ENCODE measurements at places on chromosomes 7 and 10.
A peak's percentile ranks its signal among the peaks of the same experiment; 100 is the strongest.

- DNase-seq: no peak
Measured at GRCh38 chr10:58886406-58886805, 290.0 kb upstream of the PHYHIPL start.

- DNase-seq: no peak
Measured at GRCh38 chr7:37206192-37206591, 242.5 kb downstream of the ELMO1 start.

DNA sequence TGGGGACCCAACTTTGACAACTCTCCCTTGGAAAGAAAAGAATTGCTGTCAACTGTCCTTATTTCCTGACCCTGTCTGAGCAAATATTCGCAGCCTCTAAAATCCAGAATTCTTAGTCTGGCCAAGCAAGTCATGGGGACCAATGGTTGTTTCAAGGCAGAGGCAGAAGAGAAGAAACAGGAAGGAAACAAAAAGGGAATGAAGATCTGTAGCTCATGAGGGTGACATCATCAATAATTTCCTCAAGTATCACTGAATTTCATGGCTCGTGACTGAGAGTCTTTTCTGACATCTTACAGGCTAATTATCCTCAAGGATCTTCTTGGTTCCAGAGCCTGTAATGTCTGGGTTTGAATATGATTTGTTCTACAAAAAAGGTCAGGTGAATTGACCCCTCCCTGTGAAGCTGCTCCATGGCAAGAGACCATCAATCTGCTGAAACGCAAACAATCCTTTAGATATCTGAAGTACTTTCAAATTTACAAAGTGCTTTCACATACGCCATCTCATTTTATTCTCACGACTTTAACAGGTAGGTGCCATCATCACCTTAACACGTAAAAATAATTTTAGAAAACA lies 5.8 kb downstream of the CDK6 start:
- DNase-seq: no peak

DNA sequence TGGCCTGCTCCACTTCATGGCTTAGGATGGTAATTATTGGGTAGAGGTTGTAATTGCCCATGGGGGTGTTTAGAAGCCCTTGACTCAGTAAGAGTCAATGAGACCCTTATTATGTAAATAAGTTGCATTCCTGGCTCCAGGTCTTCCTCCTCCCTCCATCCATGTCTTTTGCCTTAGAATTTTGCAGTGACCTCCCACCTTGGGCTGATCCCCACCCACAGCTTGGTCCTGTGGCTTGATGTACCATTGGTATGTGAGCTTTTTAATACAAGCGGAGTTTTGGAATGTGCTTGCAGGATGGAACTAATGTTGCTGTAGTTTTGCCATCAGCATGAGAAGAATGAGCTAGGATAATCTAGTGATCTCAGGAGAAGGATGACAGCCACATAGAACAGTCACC lies 73.2 kb upstream of the DGKI start:
- DNase-seq: no peak

- DNase-seq: no peak
Measured at GRCh38 chr10:132129431-132129830, 57.3 kb upstream of the DPYSL4 start.

- DNase-seq: no peak
Measured at GRCh38 chr7:18200266-18200665, 172.6 kb upstream of the PRPS1L1 start.

DNA sequence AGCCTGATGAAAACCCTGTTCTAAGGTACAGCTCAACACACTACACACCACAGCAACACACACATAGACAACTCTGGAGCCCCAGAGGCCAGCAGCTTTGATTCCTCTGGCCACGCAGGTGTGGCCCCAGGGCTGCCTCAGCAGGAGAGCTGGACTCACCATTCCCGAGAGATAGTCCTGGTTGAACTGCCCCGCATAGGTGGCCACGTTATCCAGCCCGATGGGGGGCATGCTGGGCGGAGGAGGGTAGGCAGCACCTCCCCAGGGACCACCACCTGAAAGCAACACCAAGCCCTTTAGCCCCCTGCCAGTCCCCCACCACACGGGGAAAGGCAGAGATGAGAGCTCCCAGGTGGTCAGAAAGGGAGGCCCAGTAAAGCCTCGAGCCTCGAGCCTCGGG lies 34.7 kb downstream of the ANXA11 start:
- no peak for DNase-seq

DNA sequence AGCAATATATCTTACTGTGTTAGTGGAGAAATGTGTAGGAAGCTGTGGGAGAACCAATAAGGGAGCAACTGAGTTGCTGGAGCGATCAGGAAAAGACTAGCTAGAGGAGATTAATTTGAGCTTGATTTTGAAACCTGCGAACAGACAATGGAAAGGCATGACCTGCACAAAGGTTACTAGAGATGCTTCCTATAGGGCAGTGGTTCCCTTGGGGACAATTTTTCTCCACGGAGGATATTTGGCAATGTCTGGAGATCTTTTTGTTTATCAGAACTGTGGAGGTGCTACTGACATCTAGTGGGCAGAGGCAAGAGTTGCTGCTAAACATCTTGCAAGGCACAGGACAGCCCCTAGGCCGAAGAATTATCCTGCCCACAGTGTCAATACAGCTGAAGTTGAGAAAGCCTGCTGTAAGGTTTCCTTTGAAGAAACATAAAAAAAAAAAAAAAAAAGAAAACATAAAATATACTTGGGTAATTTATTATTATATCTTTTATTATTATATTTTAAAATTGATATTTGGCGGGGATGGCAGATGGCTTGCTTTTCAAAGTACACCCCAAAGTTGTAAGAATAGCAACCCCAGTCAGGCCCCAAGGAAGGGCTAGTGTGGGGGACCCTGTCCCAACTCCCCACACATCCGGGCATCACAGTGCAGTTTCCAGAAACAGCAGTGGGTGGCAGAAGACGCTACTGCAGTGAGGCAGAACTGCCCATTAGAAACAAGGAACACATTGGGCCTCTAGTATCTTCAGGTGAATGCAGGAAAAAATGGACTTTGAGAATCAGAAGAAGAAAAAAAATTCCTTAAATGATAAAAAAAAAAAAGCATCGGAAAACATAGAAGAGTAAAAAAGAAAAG lies 481.6 kb downstream of the SH2D4B start:
- DNase-seq: peak; percentile 11

GRCh38 chr7:44134943-44135628 lies 6.0 kb downstream of the MYL7 start:
- DNase-seq: no peak

DNA sequence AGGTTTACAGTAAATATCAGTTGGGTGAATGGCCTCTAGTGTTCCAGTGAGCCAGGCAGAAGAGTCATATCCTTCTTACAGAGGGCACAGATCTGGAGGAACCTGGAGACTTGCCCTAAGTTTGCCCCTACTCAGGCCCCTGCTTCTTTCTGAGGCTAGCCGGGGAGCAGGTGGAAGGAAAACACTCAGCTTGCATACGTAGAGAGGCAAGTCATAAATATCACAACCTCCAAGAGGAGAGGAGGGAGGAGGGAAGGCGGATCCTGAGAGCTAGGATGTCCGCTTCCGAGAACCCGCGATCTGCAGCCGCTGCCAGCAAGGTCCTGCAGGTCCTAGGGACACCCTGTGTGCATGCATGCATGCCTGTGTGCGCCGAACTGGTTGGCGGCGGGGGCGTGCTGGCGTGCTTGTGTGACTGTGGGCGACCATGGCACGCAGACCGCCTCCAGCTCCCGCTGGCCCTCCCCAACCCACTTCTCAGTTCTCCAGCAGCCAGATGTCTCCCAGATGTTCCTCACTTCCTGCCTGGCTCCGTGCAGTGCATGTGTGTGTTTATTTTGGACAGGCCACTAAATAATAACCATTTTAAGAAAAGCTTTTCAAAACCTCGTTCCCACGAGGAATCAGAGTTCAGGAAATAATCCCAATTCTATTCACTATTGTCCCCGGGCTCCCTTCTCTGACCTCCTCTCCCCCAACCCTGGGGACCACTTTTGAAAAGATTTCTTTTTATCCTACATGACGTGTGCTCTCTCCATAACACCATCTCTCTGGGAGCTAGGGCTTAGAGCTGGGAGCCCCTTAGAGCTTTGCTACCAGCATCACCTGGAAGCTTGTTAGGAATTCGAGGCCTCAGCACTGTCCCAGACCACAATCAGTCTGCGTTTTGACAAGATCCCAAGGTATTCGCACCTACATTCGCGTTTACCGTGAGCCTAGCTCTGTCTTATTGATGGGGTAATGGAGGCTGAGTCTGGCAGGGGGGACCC lies 32.4 kb downstream of the UNC5B start:
- no peak for DNase-seq

- DNase-seq: no peak
Measured at GRCh38 chr7:36308031-36308430, 81.6 kb upstream of the ANLN start.

GRCh38 chr10:3568392-3568791 lies 216.6 kb downstream of the KLF6 start:
- no peak for DNase-seq

DNA sequence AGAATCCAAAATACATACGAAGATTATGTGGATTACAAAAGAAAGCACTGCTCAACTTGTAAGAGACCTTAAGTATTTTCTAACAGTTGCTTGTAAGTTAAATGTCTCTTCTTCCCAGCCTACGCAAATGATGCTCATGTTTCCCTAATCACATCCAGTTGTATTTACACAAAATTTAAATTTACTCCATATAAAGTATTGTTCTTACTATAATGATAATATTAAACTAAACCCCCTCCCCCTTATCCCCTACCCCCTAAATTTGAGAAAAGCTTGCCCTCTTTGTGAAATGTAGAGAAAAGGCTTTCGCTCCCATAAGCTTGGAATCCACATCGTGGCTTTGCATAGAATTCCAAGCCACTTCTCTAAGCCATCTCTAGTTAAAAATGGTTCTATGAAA lies 29.4 kb downstream of the ANKMY2 start:
- no peak for DNase-seq

- no peak for DNase-seq
Measured at GRCh38 chr7:148332191-148333186, 258.1 kb upstream of the C7orf33 start.

DNA sequence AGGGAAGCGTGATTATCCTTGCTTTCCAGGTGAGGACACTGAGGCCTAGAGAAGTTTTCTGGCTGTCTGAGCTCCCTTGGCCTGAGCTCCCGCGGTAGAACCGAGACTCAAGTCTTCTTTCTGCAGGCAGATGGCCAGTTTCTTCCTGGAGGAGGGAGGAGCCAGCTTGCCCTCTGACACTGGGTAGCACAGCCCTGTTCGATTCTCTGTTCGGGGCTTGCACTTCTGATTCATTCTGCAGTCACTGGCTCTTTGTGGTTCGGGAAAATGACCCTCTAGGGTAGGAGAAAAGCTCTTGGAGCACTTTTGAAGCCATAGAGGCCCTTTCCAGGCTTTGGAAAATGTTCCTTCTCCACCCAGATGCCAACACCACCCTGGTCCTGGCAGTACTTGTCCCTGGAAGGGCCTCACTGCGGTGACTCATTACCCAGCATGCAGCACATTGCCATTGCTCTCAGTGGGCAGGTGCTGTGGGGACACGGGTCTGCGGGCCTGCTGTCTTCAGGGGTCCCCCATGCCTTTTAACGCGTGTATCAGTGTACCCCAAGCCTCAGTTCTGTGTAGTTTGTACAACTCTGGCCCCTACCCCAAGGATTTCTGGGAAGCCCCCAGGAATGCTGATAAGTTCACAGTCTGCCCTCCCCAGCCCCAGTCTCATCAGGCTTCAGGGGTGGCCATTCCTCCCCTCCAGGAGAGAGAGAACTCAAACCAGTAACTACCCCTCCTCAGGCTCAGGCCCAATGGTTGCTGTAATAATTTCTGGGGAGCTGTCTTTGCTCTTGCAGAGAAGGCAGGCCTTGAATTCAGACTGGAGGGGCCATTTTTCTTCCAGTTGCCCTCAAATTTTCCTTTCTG lies 11.9 kb downstream of the CHST3 start:
- DNase-seq: no peak

DNA sequence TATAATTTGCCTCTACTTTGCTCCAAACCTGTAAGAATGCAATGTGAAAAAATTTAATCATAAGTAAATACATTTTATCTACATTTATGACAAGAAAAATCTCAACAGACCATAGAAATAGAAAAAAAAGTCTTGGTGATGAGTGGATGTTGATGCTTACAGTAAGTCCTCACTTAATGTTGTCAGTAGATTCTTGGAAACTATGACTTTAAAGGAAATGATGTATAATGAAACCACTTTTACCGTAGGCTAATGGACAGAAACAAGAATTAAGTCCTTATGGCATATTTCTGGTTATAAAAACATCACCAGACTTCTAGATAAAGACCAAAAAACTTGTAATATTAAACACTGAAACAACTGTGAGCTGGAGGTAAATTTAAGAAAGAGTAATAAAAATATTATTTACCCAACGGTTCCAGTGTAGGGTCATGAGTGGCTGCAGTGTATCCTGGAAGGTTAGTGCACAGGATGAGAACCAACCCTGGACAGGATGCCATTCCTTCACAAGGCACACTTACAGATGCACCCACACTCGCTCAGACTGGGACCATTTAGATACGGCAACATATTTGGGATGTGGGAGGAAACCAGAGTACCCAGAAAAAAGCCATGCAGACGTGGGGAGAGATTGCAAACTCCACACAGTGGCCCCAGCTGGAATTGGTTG lies 76.3 kb downstream of the GLCCI1 start:
- DNase-seq: no peak

GRCh38 chr10:110834629-110835301 lies 37.0 kb upstream of the PDCD4 start:
- peak; percentile 91 for DNase-seq

GRCh38 chr7:67760971-67761370 lies 764.3 kb downstream of the TYW1 start:
- DNase-seq: no peak

DNA sequence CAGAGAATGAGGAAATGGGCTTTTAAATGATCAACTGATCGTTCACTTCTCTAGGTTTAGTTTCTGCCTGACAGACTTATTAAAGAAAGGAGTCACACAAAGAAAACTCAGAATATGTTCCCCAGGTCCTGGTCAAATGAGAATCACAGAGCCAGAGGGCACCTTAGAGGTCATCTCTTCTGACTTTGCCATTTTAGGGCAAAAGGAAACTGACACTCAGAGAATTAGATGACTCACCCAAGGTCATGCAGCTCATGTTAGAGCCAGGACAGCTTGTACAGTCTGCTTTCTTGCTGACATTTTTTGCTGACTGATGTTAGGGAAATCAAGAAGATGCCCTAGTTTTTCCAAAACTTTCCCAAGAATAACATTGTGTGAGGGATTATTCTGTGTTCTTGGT lies 312.7 kb upstream of the SP8 start:
- no peak for DNase-seq

DNA sequence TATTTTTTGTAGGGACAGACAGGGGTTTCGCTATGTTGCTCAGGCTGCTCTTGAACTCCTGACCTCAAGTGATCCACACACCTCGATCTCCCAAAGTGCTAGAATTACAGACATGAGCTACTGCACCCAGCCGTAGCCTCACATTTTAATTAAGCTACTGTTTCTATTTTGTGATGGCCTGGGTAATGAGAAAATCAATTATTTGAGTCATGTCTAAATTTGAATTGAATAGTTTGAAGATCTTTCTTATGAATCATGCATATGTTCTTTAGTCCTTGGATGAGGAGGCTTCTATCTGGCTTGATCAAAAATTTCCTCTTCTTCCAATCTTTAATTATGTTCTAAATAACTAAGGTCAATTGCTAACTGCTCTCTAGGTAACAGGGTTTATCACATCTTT lies 175.0 kb downstream of the REEP3 start:
- DNase-seq: no peak
